Stimulated activated CD8-positive, alpha-beta memory T cell treated with anti-CD3 and anti-CD28 coated beads, Interleukin-7, amount 100 ng/mL, for 1 hour (primary cell): ENCODE measurements at places on chromosomes 2 and 18.

- DNase-seq, result no peak
Observed at GRCh38 chr2:210839034-210839433, 282.6 kb downstream of the CPS1 start.

GRCh38 chr2:39381653-39382052 lies 55.4 kb downstream of the MAP4K3 start:
- DNase-seq, result no peak

GRCh38 chr2:893311-893710 lies 57.3 kb upstream of the SNTG2 start:
- no peak for DNase-seq

GRCh38 chr2:112682101-112682500 lies 36.4 kb downstream of the SLC20A1 start:
- no peak for DNase-seq
